ENCODE measurements at places on chromosomes 5 and 9. TPM values are rescaled to one million over a fixed set of nuclear protein-coding genes. Genes with fewer than 3 reads are reported as not detected.

GRCh38 chr5:83900306-83900705, 179.7 kb upstream of the HAPLN1 start:
- no peak for DNase-seq

The CFAP157 gene
- total RNA-seq, result 2.9 TPM

DNA sequence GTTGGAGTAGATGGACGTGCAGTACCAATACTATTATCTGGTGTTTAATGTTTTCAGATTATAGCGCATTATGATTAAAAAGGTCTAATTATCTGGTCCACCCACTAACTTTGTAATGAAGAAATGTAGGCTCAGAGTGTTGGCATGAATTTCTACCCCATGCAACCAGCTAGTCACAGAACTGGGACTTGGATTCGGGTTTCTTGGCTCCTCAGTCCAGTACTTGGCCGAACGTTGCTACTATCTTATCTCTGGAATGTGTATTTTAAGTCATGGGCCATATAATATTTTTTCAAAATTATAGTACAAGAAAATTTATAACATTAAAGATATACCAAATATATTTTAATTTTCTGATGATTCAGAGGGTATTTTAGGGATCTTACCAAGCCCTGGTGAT, 657.5 kb upstream of the DMAC1 start:
- peak; percentile 56 for DNase-seq

GRCh38 chr5:138983984-138984383, 108.8 kb upstream of the LRRTM2 start:
- no peak for DNase-seq

The BTNL3 gene
- total RNA-seq, result not detected

The PITX1 gene
- 17.3 TPM for total RNA-seq

The STKLD1 gene
- 7.5 TPM for total RNA-seq

The DMRTA1 gene
- total RNA-seq, result 4.3 TPM

DNA sequence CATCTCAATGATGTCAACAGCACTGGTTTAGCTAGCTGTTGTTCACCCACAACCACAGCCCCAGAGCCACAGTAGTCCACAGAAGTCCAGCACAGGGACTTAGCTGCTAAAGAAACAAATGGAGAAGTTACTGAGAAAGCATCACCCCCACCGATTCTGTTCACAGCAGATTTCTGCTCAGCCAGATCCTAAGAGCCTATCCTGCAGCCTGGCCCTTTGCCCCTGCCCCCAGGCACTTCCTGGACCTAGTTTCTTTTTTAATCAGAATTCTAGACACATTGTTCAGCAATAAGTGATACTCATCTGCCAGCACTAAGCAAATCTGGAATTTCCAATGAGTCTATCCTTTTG, 7.4 kb downstream of the B4GALT1 start:
- peak; percentile 63 for DNase-seq

GRCh38 chr5:136213919-136214493, 21.0 kb upstream of the SMIM32 start:
- no peak for DNase-seq

The FABP6 gene
- not detected for total RNA-seq

GRCh38 chr9:27683181-27683580, 109.9 kb upstream of the C9orf72 start:
- DNase-seq, result no peak

The MAP3K1 gene
- 21.9 TPM for total RNA-seq

DNA sequence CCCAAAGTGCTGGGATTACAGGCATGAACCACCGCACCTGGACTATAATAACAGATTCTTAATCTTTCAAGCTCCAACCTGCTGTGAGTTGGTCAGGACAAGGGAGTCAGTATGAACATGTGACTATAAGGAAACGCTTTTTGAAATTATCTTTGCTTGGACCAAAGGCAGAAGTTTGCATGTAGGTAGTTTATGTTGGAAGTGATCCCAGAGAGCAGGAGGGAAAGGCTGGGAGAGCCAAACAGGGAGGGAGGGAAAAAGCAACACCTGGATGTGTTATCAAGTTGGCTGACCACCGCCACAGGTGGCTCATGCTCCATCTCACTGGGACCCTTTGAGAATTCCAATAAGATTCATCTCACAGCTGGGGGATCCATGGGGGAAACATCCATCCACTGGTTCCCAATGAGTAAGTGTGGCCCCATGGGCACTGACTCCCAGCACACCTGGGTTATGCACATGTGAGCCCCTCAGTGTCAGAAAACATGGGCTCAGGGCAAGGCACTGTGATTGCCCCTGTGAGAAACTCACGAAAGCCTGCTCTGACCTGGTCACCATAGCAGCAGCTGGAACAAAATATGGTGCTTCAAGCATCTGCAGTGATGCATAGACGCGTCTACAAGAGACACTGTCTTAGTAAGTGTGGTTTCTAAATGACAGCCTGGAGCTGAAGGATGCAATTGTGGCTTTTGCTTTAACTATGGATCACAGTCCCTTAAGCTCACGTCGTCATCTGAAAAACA, 62.1 kb downstream of the ARSB start:
- DNase-seq, result no peak

- no peak for DNase-seq
Observed at GRCh38 chr5:168184103-168184502, 107.3 kb upstream of the WWC1 start.

The SLC6A18 gene
- total RNA-seq, result not detected

DNA sequence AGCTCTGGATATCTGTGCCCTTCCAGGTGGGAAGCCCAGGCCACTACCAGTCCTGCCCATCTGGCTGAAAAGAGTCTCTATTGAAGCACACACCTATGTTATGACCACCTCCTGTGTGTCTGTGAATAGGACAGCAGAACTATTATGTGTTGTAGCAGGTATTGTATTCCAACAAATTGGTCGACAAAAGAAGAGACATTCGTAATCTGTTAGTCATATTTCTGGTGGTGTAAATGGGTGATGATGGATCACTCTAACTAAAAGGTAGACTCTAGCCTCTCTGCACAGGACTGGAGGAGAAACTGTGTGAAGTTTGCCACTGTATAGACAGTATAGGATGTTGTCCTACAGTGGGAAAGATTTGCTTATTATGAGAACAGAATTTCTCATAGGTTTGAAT, 416.1 kb downstream of the TMEM38B start:
- DNase-seq, result no peak

DNA sequence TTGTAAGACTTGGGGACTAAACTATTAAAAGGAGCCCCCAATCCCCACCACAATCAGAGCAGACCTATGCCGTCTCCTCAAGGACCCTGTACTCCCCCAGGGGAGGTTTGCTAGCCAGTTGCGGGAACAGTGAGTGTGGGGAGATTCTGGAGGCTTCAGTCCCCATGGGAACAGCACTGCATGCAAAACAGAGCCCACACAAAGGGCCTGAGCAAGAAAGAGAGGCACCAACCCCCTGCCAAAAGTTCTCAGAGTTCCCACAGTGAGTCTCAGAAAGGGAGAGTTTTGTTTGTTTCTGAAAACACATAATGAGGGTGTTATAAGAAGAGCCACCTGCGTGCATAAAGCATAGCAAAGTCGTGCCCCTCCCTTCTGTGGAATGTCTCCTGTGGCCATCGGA, 56.6 kb downstream of the CFAP90 start:
- DNase-seq, result no peak

GRCh38 chr5:96144289-96144688, 182.6 kb upstream of the ELL2 start:
- peak; percentile 23 for DNase-seq

The DMGDH gene
- total RNA-seq, result 3.9 TPM

The SYNPO gene
- 22.6 TPM for total RNA-seq

The MACIR gene
- 32.0 TPM for total RNA-seq

The LHX2 gene
- total RNA-seq, result not detected

DNA sequence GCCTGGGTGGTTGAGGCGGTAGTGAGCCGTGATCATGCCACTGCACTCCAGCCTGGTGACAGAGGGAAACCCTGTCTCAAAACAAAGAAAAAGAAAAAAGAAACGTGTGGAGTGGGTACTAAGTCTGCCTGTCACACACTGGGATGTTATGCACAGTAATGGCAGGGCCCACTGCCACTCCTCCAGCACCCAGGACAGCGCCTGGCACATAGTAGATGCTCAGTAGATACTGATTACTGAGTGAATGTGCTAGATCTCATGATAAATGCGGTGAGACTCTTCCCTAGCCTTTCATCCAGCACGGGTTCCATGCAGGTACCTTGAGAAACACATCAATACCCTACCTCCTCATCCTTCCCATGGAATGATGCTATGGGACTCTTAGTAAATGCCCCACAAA, 87.4 kb upstream of the HSPA9 start:
- DNase-seq, result no peak

DNA sequence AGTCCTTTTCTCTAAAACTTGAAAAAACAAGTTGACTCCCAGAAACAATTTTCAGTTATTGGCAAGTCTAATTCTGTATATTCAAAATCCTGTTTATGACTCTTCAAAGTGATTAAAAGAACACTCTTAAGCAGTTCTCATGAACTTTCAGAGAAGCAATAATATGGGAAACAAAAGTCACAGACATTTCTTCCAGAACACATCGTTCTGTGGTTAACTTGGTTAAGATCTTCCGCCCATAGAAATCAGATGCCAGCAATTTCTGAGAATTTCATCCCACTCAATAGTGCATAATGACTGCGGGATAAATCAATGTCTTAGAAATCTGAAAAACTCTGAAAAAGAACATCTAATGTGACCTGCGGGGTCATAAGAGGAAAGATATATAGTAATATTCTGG, 300.5 kb downstream of the COX7C start:
- no peak for DNase-seq
